ENCODE measurements at places on chromosomes 7 and 10.

GRCh38 chr10:114544045-114544659, 113.9 kb downstream of the ABLIM1 start:
- DNase-seq, result peak; percentile 15

DNA sequence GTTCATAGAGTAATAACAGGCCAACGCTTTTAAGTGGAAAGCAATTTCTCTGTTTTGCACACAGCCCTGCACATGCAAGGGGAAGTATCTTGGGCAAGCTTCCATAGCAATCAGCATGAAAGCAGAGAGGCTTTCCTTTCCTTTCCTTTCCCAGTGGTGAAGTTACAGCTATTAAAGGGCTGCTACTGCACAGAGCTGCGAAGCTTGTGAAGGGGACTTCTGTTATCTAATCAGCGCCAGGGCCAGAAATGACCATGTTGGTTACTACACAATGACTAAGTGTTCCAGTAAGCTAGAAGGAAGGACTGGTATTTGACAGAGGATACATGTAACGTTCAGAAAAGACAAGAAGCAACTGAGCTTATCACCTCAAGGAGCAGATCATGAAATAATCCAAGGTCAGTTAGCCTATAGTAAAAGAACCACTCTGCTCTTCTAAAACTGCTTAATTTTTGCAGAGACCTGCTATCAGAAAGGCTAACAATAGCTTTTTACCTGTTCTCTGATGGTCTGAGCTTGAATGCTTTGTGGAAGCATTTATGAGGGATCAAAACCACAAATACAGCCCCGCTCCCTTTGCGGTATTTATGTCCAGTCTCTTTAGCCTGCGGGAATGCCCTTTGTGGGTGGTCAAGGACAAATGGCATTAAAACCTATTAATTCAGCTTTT, 45.9 kb downstream of the SGMS1 start:
- no peak for DNase-seq

DNA sequence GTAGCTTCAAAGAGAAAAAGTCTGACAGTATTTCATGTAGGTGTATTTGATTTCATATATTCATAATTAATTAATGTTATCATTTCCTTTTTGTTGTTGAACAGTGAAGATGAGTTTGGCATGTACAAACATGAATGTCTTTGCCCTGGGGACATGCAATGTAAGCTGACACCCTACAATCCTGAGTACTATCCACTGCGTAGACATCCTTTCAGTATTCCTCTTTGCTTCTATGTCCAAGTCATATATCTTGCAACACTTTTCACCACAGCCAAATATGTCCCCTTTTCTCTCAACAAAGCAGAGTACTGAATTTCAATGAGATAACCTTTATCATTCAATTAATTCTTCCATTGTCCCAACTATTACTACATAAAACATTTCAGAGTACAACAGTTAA, 93.6 kb downstream of the GPR37 start:
- no peak for DNase-seq

GRCh38 chr7:115229401-115230105, 307.7 kb downstream of the MDFIC start:
- no peak for DNase-seq

DNA sequence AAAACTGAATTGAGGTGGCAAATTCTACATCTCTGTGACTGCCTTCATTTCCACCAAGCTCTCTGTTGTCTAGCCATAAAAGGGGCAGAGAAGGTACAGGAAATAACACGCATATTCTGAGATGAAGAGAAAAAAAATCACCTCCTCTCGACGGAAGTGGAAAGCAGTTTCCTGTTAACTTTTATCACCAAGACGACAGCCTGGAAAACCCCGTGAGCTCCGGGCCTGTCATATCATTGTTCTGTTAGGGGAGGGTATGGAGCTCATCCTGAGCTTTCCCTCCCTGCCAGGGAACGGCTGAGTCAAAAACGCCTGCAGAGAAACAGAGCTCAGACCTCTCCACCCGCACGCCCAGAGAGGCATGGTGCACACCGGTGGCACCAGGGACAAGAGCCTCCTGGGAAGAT, 200.3 kb downstream of the PRPF18 start:
- peak; percentile 41 for DNase-seq

All from stimulated activated CD4-positive, alpha-beta T cell treated with anti-CD3 and anti-CD28 coated beads, Interleukin-1b, Interleukin-23, amount 100 ng/mL, for 4 hours (primary cell).